HCT116 (cell line): ENCODE measurements at places on chromosomes 5 and 9.

GRCh38 chr5:36059571-36060419 is 6.9 kb downstream of the UGT3A2 start:
- no peak for DNase-seq

DNA sequence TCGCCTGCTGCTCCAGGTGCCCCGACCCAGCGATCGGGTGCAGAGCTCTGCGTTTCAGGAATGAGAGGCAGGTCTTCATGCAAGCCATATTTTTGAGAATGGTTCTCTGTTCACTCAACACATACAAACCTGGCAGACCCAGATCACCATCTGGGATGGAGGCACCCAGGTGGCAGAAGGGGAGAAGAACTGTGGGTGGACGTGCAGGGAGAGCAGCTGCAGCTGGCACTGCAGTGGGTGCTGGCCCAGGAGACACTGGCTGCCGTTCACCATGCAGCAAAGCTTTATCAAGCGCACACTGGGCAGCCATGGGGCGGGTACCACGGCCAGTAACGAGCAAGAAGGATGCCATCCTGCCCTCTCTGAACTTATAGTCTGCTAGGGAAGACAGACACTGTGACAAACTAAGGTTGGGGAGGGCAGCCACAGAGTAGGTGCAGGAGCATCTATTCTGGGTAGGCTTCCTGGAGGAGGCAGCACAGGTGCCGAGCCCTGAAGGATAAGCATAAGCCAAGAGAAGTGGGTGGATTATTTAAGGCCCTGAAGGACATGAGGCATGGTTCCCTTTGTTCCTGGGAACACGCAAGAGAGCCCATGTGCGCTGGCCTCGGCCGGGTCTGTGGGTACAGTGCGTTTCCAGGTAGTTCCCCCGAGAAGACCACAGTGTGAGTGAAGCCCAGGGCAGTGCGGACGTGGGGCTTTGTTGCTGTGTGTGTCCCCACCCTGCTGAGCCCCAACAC is 46.2 kb upstream of the FCN2 start:
- no peak for DNase-seq

- DNase-seq: no peak
Observed at GRCh38 chr9:8857068-8857925, 1057.7 kb upstream of the DMAC1 start.

- DNase-seq: no peak
Observed at GRCh38 chr5:68374796-68375518, 159.4 kb downstream of the PIK3R1 start.

DNA sequence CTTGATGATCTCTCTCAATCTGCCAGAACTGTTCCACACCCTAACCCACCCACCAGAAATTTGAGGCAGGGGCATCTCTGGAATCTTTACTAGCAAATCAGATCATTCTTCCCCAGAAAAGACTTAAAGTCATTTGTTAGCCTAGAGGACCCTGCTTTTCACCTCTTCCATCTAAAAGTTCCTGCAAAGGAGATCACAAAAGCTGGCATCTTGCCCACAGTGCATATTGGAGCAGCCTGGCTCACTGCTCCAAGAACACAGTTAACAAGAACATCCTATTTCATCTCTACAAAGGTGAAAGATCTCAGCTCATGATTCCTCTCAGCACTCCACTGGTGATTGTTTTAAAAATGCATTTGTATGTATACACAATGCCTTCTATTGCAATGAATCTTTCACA is 36.3 kb downstream of the GABRP start:
- no peak for DNase-seq
